ENCODE measurements at places on chromosomes 4 and X.

DNA sequence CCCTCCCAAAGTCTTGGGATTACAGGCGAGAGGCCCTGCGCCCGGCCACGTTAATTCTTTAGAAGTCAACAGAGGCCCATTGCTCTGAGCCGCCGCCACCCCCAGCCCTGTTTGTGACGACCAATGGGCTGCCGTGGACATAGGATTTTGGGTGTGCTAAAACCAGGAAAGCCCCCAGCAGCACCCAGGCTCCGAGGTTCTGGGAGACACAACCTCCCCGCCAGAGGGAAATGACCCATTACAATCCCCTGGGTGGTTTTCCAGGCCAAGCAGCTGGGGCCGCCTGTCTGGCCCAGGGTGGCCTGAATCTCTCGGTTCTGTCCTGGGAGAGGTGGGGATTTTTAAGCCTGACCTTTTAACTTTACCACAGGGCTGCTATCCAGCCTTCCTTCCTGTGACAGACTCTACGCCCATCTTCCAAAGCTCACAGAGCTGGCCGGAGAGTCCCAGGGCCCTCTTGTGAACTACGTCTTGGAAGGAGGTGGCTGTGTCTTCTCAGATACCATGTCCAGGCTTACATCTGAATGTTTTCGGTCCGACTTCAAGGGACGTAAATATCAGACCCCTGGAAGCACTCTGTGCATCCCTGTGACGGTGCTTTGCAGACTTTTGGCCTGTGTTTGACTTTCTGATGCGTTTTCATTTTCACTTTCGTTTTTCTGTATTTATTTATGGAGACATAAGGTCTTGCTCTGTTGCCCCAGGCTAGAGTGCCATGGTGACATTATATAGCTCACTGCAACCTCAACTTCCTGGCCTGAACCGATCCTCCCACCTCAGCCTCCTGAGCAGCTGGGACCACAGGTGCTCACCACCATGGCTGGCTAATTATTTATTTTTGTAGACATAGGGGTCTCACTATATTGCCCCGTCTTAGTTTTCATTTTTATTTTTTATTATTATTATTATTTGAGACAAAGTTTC lies 36.0 kb downstream of the P2RY8 start:
- no peak for DNase-seq

DNA sequence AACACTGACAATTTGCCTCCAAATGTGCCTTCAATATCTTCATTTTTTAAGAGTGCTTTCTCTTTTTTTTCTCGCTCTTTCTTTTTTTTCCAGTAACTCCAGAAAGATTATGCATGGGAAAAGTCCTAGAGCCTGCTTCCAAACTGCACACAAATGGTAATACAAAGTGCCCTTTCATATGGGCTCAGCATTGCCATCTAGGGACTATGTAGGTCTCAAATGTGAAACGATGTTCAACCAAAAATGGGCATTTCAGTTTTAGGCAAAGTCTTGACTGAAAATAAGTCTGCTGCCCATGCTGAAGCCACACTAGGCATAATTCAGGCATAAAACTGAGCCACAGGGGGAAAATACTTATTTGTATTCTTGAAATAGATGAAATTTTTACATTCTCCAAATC lies 65.6 kb downstream of the SYNPO2 start:
- DNase-seq: no peak

GRCh38 chr4:174524242-174524641 lies 2.0 kb upstream of the HPGD start:
- DNase-seq: no peak

- no peak for DNase-seq
These were observed 207.4 kb upstream of the MAOA start for GRCh38 chrX:43448688-43449087.
